MCF 10A (cell line): ENCODE measurements at places on chromosomes 3 and 15.
A peak's percentile ranks its signal among the peaks of the same experiment; 100 is the strongest.

- no peak for DNase-seq
These were observed 12.0 kb downstream of the PTH1R start for GRCh38 chr3:46889381-46890110.

GRCh38 chr3:197949191-197949777, 706 bp upstream of the RPL35A start:
- no peak for DNase-seq

GRCh38 chr3:183378008-183378407, 50.4 kb downstream of the MCF2L2 start:
- no peak for DNase-seq

GRCh38 chr15:63353887-63354286, 27.8 kb downstream of the CA12 start:
- DNase-seq, result no peak

- peak; percentile 61 for DNase-seq
These were observed 1375.1 kb upstream of the ALCAM start for GRCh38 chr3:103991461-103992115.

- DNase-seq, result peak; percentile 82
These were observed 28.0 kb upstream of the LACTB start for GRCh38 chr15:63093486-63094205.

GRCh38 chr3:188283347-188283746, 129.4 kb downstream of the LPP start:
- DNase-seq, result peak; percentile 50

DNA sequence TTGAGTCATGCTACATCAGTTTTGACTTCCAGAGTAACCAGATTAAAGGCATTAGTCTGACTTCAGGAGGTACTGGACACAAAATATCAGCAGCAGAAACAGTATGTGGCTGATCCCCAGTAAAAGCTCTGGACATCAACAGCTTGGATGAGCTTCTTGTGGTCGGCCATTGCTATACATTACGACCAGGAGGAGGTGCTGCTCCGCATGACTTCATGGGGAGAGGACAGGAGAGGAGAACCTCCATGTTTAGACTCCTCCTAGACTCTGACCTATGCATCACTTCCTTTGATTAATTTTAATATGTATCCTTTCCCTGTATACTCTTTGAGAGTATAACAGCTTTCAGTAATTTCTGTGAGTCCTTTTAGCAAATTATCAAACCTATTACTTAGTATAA, 285.6 kb upstream of the ARHGEF26 start:
- DNase-seq, result no peak

DNA sequence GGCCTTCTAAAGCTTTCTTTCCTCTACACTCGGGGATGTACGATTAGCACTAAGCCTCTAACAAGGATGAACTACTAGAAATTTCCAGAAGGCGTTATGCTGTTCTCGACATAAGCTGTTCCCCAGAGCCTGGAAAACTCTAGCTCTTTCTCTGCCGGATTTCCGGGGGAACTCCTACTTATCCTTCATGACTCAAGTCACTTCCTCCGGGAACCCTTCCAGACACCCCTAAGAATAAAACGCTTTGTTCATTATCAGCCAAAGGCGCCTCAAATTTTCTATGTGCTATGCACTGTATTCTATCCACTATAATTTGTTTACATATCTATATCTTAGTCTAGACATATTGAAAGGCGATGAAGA, 455 bp upstream of the SNAP23 start:
- DNase-seq, result peak; percentile 62

DNA sequence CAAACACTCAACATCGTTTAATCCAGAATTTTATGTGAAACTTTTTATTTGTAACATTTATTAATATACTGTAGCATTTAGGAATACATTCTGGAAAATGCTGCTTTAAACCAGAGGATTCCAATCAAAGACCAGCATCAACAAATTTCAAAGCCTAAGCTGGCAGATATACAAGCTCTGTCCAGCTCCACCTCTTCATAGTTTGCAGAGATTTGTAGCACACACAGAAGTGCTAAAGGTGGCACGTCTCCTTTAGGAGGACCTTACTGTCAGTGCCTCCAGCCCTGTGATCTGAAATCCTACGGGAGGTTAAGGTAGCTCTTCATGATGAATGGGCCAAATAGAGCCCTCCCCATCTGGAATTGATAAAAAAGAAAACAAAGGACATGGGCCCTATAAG, 329.7 kb upstream of the NECTIN3 start:
- no peak for DNase-seq

- DNase-seq, result no peak
These were observed 249.5 kb downstream of the UACA start for GRCh38 chr15:70513819-70514218.
